ENCODE measurements at places on chromosomes 2 and 18. TPM values are rescaled to one million over a fixed set of nuclear protein-coding genes. Genes with fewer than 3 reads are reported as not detected.

DNA sequence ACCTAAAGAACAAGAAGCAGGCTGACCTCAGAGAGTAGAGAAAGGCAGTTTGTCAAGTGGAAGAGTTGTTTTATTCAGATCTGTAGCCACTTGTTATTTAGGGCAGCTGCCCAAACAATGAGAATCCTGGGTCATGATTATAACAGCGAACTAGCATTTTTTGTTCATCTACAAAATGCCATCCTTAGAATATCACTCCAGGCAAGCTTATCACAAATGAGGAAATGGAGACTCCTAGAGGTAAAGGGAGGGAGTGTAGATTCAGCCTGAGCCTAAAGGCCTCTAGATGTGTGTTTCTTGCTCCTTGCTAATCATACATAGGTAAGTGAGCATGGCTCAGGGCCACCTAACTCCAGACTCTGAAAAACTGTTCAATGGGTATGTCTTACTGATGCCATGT, 126.1 kb downstream of the HNMT start:
- DNase-seq: no peak

GRCh38 chr2:10231551-10232085, 71.1 kb upstream of the HPCAL1 start:
- peak; percentile 42 for DNase-seq

DNA sequence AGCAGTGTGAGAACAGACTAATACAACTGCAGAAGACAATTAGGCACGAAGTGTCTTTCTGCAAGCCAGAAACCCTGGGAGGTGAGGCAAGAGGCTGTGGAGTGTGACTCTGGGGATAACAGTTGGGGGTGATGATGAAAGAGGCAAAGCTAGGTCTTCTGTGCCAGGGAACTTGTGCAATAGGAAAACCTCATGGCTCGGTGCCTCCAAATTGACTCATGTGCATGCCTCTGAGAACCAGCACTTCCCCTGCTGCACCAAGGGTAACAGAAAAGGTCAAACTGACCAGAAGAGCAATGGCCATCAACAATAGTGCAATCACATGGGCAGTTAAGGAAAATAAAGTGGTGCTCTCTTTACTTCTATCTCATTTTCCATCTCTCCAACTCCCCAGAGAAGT, 136.4 kb downstream of the SCG2 start:
- no peak for DNase-seq

- no peak for DNase-seq
These were observed 44.0 kb downstream of the COLEC12 start for GRCh38 chr18:456361-457139.

- no peak for DNase-seq
These were observed 56.9 kb downstream of the RBM43 start for GRCh38 chr2:151204756-151205155.

DNA sequence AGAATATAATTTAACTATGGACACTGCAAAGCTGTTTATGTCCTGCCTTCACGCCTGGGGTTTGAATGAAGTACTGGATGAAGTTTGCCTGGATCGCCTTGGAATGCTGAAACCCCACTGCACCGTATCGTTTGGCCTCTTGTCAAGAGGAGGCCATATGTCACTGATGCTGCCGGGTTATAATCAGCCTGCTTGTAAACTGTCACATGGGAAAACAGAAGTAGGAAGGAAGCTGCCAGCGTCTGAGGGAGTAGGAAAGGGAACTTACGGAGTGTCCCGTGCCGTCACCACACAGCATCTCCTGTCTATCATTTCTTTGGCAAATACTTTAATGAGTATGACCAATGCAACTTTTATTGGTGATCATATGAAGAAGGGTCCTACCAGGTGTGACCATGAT, 105.8 kb downstream of the WDR7 start:
- no peak for DNase-seq

DNA sequence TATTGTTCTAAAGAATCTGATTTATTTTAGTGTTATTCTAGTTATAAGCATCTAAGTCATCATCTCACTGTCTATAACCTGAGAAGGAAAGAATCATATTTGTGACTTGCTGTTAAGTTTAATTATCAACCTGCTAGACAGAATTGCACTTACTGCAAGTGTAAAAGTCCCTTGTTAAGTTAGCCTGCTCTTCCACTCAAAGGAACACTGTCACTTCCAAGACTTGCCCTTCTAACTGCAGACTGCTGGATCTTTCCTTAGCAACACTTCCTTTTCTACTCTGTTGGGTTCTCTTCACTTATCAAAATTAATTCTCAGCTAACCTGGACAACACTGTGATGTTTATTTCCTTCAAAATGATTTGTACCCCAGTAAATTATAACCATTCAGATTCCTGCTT, 323.2 kb upstream of the TFPI start:
- no peak for DNase-seq

DNA sequence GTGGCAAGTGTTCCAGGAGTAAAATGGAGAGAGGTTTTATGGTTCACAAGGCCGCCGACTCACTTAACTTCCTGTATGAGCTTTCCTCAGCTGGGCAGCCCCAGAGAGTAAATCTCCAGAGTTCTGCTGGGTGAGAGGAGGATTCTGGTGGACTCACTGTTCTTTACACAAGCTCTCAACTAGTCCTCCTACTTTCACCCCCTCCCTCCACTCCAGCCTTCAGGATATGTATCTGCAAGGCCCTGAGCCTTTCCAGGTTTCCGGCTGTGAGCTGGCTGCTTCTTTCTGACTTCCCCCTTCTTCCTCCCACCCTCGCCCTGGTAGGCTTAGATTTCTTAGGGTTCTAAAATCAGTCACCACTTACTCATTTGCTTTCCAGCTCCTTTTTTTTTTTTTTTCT, 34.0 kb downstream of the EML6 start:
- DNase-seq: no peak

PPIL3 gene
- 41.2 TPM for total RNA-seq

TUBB8B gene
- not detected for total RNA-seq

GRCh38 chr18:9366126-9366714, 31.6 kb downstream of the TWSG1 start:
- DNase-seq: no peak

DNA sequence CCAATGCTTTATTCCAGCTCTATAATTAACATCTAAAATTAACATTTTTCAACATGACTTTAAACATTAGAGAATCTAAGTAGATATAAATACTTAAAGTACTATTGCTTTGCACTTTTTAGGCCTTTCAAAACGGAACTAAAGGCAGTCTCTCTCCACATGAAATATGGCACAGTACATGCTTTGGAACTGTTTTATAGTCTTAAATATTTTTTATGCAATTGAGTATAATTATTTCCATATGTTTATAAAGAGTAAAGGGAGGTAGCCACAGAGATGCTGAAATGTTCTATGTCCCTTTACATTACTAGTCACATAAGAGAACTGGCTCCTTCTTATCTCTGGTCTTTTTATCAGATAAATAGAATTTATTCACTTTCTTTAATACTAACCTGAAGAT, 674.0 kb downstream of the PLCL1 start:
- DNase-seq: no peak

DNA sequence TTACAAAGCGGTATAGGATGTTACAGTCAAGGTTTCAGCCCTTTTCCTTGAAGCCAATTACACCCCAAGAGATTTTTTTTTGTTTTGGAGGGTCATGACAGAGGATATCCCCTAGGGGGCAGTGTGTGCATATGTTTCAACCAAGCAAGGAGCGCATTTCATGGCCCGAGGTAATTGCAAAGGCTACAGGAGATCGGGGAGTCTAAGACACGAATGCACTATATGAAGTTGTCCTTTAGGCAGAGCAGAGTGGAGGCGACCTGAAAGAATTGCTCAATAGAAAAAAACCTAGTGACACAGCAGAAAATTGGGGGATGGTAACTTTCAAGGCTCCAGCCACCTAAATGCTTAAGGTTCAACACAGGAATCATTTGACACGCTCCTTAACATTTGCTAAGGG, 219.8 kb upstream of the PARD3B start:
- DNase-seq: no peak

OR6B2 gene
- total RNA-seq: not detected

DNER gene
- not detected for total RNA-seq

LDAH gene
- total RNA-seq: 18.1 TPM

GRCh38 chr2:37984176-37984575, 59.1 kb downstream of the RMDN2 start:
- DNase-seq: no peak

TEX44 gene
- not detected for total RNA-seq

FBXO11 gene
- 58.1 TPM for total RNA-seq

PXDN gene
- total RNA-seq: 576 TPM

GRCh38 chr2:11571170-11571569, 37.3 kb downstream of the GREB1 start:
- no peak for DNase-seq

GRCh38 chr2:138910427-138910826, 130.2 kb upstream of the NXPH2 start:
- no peak for DNase-seq

CD28 gene
- total RNA-seq: 0.05 TPM

DNA sequence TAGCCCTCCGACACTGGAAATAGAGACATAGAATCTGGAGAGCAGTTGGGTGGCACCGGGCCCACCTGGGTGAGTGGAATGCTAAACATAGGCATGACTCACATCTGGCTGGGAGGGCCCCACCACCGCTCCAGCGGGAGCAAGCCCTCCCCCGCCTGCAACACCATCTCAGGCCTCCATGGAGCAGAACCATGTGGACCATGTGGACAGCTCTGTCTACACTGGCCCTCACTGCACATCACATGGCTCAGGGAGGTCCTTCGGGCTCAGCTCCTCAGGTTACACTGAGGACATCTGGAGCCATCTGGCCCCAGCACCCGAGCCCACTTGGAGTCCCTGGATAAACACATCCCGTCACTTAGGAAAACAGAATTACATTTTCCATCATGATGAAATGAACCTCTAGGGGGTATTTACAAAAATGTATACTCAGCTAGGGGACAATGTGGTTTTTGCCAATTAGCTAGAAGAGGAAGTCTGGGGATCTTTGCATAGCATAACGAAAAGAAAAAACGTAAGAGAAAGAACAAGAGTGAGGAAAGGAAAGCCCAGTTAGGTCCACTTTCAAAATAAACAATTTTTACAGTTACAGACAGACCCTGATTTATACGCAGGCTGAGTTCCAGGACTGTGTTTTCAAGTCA, 30.7 kb upstream of the MLPH start:
- DNase-seq: peak; percentile 95

MSTN gene
- total RNA-seq: 0.45 TPM

DNA sequence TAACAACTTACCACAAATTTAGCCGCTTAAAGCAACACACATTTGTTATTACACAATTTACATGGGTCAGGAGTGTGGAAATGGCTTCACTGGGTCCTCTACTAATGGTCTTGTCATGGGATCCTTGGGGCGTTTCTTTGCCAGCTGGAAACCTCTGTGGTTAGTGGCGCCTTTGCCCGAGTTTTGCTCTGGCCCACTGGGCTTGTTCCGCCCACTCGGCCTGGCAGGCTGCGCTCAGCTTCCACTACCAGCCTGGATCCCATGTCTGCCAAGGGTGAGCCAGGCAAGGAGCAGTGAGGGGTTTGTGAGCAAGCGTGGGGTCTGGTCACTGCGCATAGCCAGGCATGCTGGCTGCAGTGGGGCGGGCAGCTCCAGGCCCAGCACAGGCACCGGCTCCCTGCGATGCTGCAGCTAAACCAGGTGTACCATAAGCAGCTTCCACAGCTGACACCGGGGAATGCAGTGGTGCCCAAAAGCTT, 16.2 kb upstream of the MBD2 start:
- no peak for DNase-seq

KCNE4 gene
- 22.3 TPM for total RNA-seq

UXS1 gene
- 19.7 TPM for total RNA-seq

KIAA2012 gene
- total RNA-seq: not detected

DNA sequence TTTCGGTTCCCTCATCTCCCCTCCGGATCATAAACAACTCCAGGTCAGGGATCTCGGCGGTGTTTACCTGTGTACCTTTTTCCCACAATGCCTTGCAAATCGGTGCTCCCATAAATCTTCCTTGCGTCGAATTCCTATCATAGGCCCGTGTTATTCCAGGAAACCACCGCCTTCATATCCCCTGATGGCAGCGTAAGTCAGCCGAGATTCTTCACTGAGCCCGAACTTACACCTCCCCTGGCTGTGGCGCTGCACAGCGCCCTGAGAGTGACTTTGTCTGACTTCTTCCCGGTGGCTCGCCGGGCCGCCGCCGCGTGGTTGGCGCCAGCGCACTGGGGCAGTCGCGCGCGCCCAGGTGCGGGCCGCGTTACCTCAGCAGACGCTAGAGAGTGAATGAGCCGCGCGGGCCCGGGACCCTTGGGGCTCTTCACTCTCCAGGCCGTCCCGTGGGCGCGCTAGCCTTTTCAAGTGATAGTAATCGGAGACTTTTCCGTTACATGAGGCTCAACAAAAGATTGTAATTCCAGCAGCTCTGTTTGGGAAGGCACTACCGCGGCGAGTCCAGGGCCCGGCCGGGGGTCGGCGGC, 101.6 kb downstream of the SPTBN1 start:
- DNase-seq: no peak

APCDD1 gene
- total RNA-seq: 41.3 TPM

DNA sequence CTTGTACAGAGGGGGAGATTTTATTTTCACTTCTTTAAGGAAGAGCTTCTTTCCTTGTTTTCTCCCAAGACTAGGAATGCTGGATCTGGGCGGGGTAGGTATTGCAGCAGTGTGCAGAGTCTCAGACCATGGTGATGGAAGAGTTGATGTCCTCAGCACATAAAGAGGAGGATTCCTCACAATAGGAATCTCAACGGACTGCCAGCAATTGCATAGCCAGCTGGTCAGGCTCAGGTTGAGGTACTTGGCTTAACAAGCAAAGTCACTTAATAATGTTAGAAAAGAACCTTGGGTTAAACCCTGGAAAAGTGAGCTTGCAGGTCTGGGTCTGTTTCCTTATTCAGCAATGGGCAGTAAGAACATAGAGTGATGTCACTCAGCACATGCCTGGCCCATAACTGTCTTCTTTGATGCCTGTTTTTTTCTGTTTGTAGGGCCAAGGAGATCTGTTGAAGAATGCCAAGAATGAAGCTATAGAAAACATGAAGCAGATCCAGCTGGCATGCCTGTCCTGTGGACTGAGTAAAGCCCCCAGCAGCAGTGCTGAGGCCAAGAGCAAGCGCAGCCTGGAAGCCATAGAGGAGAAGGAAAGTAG, 342.1 kb downstream of the PLCL1 start:
- no peak for DNase-seq

CYP1B1 gene
- 135 TPM for total RNA-seq

GRCh38 chr2:17975401-17975800, 96.9 kb downstream of the KCNS3 start:
- no peak for DNase-seq
